ENCODE measurements at places on chromosomes 11 and 22.

GRCh38 chr22:29331658-29332300 lies 16.3 kb upstream of the RASL10A start:
- no peak for DNase-seq

GRCh38 chr22:22789233-22789921 lies 98.2 kb upstream of the IGLL5 start:
- DNase-seq, result no peak

DNA sequence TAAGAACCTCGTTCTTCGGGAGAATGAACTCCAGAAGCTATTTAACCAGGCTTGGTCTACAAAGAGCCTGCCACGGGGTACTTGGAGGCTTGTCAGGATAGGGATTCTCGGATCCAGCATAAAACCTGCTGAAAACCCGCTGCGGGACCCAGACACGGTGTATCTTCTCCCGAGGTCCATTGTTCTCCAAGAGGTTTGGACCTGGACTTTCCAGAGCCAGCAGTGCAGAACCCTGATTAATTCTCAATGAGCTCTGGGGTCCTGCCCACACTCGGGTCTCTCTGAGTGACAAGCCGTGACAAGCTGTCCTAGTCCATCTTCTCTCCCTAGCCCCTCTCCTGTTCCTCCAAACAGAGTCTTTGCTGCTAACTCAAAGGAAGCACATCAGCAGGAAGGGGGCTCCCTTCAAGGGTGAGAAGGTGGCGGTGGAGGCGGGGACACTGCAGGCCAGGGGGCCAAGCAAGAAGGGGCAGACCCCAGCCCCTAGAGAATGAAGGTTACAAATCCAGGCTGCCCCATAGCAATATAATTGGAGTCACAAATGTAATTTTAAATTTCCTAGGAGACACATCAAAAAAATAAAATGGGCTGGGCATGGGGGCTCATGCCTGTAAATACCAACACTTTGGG lies 12.2 kb downstream of the SHANK2 start:
- DNase-seq, result no peak

DNA sequence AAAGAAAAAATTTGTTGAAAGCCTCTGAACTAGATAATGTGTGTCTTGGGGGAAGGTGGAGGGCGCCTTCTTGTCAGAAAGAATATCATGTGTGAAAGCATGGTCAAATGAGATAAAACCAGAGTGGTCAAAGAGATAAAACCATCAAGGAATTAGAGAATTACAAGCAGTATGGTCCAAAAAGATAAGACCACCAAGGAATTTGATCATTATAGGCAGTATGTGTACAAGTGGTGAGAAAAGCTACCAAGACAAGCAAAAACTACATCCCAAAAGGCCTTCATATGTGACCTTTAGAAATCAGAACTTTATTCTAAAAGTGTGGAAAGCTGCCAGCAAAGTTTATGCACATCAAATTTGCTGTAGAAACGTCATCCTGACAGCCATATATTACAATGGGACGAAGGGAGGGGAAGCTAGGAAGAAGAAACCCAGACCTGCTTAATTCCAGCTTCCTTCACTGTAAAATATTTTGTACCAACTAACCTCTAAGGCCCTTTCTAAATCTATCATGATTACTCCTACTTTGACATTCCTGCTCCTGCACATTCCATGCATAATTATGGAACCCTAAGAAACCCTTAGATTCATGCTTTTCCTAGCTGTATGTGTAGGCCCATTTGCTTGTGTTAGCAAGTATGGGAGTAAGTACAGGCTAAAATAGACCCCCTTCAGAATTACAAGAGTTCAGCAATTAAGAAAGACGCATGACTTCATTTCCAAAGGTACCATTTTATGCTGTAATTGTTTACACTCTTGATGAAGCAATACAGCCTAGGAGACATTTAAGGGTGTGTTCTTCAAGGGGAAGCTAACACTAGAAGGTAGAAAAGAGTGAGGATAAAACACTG lies 51.6 kb downstream of the LGR4 start:
- no peak for DNase-seq

DNA sequence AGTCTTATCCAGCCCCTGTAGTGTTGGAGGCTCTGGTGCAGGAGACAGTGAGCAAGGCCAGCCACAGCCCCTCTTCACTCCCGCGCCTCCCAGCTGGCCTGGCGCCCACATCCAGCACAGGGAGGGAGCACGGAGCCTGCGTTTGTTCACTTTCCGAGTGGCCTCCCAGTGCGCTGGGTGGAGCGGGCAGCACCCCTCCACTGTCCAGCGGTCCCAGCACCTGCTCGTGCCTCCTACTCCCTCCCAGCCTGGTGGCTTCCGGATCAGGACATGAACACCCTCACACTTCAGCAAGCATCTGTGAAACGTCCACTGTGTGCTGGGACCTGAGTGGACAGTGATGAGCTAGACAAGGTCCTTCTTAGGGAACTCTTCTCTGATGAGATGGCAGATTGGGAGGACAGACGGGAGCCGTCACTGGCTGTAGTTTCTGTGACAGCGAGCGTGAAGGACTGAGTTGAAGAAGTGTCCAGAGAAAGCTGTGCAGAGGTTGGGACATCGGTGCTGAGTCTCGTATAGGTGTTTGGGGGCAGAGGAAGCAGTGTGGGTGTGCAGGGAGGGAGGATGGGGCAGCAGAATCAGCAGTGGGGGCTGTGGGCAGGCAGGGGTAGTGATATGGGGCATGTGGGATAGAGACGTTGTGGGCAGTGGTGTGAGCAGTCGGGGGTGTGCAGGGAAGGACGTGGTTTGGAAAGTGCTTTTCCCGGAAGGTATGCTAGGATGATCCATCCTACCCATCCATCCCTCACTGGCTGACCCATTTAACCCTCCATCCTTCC lies 256.8 kb downstream of the TBC1D22A start:
- DNase-seq, result no peak

GRCh38 chr22:27993201-27993635 lies 74.2 kb upstream of the PITPNB start:
- DNase-seq, result no peak

GRCh38 chr11:21472261-21472660 lies 720.6 kb upstream of the ANO5 start:
- no peak for DNase-seq

- DNase-seq, result no peak
These were observed 53.4 kb downstream of the XRRA1 start for GRCh38 chr11:74895340-74896116.

DNA sequence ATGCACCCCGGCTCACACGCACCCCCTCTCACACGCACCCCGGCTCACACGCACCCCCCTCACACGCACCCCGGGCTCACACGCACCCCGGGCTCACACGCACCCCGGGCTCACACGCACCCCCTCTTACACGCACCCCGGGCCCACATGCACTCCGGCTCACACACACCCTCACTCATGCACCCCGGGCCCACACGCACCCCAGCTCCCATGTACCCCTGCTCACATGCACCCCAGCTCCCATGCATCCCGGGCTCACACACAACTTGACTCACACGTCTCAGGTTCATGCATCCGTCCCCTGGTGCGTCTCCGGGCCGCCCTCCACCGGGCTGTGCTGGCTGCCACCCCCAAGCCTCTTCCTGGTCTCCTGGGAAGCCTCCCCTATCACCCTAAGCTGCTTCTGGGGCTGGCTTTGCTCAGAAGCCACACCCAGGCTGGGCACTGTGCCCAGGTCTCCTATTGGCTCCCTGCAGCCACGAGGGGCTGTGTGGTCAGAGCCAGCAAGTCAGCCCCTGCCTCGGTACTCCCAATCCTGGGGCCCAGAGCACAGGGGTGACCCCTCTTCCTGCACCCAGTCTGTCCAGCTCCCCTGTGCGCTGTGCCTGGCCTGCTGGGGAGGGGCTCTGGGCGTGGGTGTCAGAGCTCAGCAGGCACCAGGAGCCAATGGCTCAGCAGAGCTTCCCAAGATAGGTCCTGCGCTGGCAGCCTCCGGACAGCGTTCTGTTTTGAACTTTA lies 16.9 kb downstream of the TSPAN4 start:
- no peak for DNase-seq

GRCh38 chr11:128451652-128452470 lies 135.5 kb downstream of the ETS1 start:
- DNase-seq, result no peak

- no peak for DNase-seq
These were observed 193.6 kb downstream of the BUD13 start for GRCh38 chr11:116579031-116579653.

DNA sequence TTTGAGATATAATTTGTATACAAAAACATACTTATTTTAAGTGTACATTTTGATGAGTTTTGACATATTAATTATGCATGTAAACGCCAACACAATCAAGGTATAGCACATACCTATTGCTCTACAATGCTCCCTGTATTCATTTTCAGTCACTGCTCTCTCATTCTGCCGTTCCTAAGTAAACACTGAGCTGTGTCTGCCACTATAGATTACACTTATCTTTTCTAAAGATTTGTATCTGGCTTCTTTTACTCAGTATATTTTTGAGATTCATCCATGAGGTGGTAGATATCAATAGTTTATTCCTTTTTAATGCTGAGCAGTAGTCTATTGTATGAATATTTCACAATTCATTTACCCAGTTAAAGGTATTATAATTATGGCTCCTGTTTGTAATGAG lies 25.4 kb upstream of the BACE1-AS start:
- no peak for DNase-seq

GRCh38 chr22:35960854-35961253 lies 67.8 kb downstream of the RBFOX2 start:
- no peak for DNase-seq

DNA sequence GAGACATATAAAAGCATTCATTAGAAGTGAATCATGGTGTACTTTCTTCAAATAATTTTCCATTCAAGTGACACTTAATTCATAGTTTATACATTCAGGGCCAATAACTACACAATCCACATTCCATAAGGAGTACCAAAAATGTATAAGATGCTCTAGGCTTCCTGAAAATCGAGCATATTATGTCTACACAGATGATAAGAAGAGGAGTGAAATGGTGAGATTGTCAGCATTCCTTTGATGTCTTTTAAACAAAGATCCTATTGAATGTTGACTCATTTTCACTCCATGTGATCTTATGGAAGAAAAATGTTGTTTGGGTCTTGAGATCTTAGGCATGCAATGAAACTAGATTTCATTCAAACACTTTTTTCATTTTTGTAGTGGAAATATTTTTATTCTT lies 843.2 kb downstream of the KCNA4 start:
- DNase-seq, result no peak

- DNase-seq, result no peak
These were observed 7.0 kb downstream of the ALDH3B1 start for GRCh38 chr11:68016904-68017817.

GRCh38 chr11:131796541-131796940 lies 426.1 kb downstream of the NTM start:
- no peak for DNase-seq

- no peak for DNase-seq
These were observed 970.4 kb downstream of the OPCML start for GRCh38 chr11:132561937-132562336.

DNA sequence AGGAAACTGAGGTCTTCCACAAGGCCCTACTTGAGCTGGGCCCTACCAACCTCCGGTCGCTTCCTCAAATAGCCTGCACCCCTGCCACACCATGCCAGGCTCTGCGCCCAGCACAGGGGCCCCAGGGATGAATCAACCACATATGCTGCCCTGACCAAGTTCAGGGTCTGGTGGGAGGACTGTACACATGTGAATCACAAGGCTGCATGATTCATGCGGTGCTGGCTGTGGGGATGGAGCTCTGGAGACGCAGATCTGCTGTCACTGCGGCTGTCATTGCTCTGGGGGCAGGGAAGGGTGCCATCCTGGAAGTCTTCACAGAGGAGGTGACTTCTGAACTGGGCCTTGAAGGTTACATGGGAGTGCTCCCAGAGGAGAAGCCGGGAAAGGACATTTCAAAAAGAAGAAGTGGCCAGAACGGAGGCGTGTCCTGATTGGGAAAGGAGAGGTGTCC lies 21.5 kb downstream of the CYTH4 start:
- no peak for DNase-seq

DNA sequence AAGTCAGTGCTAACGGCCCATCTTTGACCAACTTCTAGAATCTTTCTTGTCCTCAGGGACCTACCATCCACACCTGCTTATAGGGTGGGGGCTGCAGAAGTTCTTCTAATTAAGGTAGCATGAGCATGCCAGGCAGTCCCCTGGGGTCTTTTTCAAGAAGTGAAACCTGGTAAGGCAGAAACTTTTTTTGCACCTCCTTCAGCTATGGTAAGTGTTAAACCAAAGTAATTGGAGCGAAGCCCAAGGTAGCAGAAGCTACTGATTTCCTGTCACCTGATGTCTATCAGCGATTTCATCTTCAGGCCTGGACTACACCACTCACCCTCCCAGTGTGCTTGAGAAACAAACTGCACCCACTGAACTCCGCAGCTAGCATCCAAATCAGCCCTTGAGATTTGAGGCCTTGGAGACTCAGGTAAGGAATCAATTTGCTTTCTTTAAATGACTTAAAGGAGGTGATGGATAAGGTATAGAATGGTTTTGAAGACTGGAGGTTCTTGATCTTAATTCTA lies at the start of gene MS4A1:
Gene MS4A1 (plus strand): TSS at position 317 of the 512 bp plus-strand sequence. CDS start 6,528 bp downstream, outside the sequence.
- no peak for DNase-seq

GRCh38 chr22:37406441-37407235 lies 20.6 kb downstream of the ELFN2 start:
- no peak for DNase-seq

DNA sequence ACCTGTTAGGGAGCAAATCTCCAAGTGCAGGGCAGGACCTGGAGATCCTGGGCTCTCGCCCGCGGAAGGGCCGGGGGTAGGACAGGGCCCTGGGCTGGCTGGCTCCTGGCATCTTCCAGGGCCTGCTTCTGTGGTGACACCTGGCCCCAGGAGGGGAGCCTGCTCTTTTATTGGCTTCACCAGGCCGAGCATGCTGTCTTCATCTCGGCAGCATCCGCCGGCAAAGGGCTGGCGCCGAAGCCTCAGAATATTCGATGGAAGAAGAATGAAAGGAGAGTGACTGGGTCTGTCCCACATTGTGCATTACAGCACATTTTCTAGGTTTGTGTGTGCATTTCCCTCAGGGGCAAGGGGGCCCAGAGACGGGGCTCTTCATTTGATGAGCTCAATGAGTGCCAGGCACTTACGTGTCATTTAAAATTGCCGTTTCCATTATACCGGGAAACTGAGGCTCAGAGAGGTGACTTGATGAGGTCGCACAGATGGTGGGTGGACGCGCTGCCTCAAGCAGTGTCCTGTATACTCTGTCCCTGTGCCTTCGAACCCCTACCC lies 70.0 kb downstream of the RBX1 start:
- no peak for DNase-seq

- no peak for DNase-seq
These were observed 6.0 kb downstream of the VSIG2 start for GRCh38 chr11:124745835-124746620.

GRCh38 chr11:15692739-15693138 lies 578.0 kb downstream of the INSC start:
- no peak for DNase-seq

Measured in activated CD8-positive, alpha-beta memory T cell treated with anti-CD3 and anti-CD28 coated beads for 1 hour (primary cell).